CD4-positive, alpha-beta T cell treated with Interleukin-15 for 1 hour (primary cell): ENCODE measurements at places on chromosomes 1 and 21.

- DNase-seq = no peak
Measured at GRCh38 chr1:100736746-100737145, 17.2 kb downstream of the VCAM1 start.

DNA sequence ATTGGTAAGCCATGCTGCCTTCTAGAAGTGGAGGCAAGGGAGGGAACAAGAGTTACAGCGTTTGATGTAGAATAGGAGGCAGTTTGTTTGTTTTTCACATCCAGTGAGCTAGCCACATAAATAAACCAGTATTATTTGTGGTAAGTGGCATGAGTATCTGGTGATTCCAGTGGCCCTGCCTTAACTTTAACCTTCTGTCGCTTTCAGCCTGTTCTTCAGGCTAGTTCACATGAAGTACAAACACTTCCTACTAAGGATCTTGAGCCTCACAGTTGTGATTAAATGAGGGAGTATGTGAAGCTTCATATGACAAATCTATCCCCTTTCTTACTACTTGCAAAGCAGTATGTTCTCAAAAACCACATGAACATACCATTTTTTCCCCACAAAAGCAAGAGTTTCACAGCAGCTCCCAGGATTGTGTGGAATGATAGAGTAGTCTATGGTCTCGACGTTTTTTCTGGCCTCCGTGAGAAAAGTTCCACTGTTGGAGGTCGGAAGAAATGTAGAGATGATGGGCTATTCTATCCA is 59.5 kb downstream of the PHACTR4 start:
- DNase-seq = no peak

DNA sequence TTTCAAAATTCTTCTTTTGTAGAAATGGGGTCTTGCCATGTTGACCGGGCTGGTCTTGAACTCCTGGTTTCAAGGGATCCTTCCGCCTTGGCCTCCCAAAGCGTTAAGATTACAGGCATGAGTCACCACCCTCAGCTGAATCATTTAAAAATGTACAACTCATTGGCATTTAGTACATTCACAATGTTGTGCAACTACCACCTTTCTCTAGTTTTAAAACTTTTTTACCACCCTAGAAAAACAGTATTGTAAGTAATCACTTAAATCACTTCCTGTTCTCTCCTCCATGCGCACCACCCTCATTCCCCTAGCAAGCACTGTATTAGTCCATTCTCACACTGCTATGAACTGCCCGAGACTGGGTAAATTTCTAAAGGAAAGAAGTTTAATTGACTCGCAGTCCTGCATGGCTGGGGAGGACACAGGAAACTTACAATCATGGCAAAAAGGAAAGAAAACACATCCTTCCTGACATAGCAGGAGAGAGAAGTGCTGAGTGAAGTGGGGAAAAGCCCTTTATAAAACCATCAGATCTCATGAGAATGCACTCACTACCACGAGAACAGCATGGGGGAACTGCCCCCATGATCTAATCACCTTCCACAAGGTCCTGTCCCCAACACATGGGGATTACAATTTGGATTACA is 14.4 kb upstream of the THEM5 start:
- DNase-seq = no peak

DNA sequence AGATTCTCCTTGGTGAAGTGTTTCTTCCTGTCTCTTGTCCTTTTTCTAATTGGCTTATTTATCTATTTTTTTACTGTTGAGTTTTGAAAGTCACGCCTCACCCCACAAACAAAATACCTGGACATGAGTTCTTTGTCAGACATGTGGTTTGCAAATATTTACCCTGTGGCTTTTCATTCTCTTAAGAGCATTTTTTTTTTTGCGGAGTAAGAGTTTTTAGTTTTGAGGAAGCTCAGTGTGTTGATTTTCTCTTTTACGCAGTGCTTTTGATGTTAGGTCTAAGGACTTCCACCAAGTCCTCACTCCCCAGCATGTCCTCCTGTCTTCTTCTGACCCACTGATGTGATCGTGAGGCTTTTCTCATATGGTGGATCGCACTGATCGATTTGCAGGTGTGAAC is 7.6 kb downstream of the DFFB start:
- DNase-seq = no peak

DNA sequence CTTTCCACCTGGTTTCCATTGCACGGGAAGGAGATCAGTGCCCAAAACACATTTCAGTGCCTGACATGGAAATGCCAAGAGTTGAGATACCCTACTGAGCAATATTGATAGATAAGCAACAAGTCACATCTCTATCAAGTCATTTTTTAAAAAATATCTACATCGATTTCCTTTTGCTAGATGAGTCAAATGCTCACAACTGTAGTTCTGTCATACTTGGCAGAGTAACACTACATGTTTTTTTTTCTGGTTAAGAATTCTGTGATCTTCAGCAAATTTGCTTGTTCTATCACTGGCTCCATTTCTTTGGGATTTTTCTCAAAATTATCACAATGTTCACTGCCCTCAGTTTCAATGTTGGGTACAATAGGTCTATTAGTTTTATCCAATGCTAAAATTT is 145.4 kb downstream of the ZC3H11B start:
- DNase-seq = no peak
